ENCODE measurements at places on chromosomes 4 and X.
A peak's percentile ranks its signal among the peaks of the same experiment; 100 is the strongest.

DNA sequence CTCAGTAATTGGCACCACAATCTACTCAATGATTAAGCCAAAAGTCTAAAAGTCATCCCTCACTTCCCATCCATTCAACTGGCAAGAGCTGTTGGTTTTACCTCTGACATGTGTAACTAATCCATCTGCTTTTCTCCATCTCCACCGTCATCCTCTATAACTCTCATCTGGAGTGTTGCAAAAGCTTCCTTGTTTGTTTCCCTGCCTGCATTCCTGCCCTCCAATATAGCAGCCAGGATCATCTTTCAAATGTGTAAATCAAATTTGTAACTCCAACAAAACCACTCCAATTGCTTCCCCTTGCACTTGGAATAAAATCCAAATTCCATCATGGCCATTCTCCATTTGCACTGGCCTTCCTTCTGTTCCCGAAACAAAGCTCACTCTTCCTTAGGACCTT is 4.3 kb upstream of the PLAC8 start:
- DNase-seq: no peak

- no peak for DNase-seq
Observed at GRCh38 chrX:72107320-72107719, 24.4 kb downstream of the RTL5 start.

DNA sequence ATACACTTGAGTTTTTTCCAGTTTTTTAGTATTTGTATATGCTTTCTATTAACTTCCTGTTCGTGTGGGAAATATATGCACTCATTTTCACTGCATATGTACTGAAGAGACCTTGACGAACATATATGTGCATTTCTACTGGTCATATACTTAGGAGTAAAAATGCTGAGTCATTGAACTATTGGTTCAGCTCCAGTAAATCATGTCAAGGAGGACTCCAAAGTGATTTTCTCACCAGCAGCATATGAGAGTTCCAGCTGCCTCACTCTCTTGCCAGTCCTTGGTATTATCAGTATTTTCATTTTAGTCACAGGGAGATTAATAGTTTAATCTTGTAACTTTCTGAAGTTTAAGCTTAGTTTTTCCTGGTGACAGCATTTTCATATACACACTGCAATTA is 2750.2 kb downstream of the ARAP2 start:
- DNase-seq: no peak

DNA sequence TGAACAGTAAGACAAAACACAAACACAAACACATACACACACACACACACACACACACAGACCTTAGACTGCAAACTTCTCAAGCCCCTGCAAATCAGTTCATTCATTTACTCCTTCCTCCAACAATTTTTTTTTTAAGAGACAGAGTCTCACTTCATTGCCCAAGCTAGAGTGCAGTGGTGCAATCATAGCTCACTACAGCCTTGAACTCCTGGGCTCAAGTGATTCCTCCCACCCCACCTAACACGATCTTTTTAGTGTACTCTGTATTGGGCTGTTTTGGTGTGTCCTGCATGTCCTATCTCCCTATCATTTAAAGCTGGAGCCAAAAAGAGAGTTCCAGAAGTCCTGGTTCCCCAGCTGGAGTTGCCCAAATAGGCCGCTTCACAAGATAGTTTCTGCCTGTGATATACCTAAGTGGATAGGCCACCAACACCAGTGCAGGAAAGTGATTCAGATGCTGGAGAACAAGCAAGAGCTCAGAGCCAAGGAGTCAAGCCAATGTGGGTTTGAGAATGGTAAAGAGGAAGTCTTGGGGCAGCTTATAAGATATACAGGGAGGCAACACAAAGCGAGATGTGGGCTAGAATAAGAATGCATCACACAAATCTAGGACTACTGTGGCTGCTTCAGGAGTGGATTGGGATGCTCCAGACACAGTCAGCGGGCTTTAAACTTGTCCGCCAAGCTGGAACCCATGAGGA is 85.4 kb upstream of the RAPGEF2 start:
- DNase-seq: no peak

GRCh38 chrX:48508400-48509244 is at the start of gene PORCN:
TSS of gene PORCN (plus strand) at chrX:48508992. CDS start at chrX:48509821, 829 bp downstream.
- DNase-seq: peak; percentile 69

DNA sequence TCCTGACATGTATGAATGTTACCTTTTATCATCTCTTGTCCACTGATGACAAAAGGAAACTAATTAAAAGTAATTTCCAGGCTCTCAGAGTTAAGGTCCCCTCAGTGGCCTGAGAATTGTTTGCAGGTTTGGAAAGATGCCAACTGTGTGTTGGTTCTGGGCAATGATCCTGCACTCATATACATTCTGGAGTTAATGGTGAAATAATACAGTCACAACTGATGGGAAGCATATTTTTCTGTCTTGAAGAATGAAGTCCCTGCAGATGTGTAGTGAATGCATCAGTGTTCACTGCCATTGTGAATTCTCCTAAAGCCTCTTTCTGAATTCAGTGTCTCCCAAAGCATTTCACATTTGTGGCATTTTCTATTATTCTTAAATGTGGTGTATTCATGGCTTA is 238.1 kb upstream of the PPP1R2C start:
- DNase-seq: no peak

GRCh38 chr4:173182403-173182802 is 13.8 kb downstream of the GALNT7 start:
- DNase-seq: no peak

DNA sequence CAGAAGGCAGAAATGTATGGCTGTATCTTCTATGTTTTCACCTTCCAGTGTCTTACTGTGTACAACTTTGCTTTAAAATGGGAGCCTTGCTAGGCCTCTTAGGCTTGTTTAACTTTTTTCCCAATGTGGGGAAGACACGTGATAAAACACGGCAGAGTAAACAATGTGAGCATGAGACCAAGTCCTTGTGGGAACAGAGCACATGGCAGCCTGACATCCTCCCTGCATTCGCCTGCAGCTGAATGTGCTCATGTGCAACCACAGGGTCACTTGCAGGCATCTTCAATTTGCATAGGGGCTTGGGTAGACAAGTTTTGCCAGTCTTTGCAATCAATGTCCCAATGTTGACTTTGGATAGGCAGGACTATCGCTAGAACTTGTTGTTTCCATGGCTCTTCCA is 91.8 kb downstream of the CCNG2 start:
- DNase-seq: no peak

- DNase-seq: no peak
Observed at GRCh38 chr4:42642101-42642797, 14.7 kb downstream of the ATP8A1 start.

DNA sequence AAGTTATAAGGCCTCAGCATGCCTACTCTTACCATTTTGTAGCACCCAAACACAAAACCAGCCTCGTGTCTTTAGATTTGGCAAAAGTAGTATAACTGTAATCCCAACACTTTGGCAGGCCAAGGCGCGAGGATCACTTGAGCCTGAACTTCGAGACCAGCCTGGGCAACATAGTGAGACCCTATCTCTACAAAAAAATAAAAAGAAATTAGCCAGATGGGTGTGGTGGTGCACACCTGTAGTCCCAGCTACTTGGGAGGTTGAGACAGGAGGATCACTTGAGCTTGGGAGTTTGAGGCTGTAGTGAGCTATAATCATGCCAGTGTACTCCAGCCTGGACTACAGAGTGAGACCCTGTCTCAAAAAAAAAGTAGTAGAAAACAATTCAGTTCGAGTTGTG is 17.6 kb downstream of the SYAP1 start:
- no peak for DNase-seq

GRCh38 chr4:18880871-18881270 is 859.3 kb upstream of the LCORL start:
- no peak for DNase-seq

GRCh38 chrX:9765737-9766097 is at the start of gene GPR143:
TSS of gene GPR143 (minus strand) at chrX:9765847. CDS start at chrX:9765817, 30 bp downstream.
- no peak for DNase-seq

- DNase-seq: no peak
Observed at GRCh38 chr4:151811403-151811802, 50.6 kb upstream of the GATB start.

GRCh38 chr4:179662522-179662921 is 2220.3 kb upstream of the AGA start:
- DNase-seq: no peak

DNA sequence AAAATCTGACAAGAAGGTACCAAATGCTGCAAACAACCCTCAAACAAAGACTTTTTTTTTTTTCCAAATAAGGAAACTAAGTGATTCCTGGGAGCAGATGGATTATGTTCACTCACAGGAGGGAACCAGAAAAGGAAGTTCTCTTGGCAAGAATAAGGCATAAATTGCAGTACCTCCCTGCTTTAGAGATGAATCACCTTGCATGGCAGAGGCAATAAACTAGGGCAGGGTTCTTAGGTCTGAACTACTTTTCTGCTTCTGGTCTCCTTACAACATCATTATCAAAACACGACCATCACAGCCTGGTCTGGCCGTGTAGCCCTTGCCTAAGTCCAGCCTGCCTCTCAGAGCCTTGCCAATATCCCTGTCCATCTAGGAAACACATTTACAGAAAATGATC is 6.3 kb downstream of the TMEM31 start:
- DNase-seq: no peak

DNA sequence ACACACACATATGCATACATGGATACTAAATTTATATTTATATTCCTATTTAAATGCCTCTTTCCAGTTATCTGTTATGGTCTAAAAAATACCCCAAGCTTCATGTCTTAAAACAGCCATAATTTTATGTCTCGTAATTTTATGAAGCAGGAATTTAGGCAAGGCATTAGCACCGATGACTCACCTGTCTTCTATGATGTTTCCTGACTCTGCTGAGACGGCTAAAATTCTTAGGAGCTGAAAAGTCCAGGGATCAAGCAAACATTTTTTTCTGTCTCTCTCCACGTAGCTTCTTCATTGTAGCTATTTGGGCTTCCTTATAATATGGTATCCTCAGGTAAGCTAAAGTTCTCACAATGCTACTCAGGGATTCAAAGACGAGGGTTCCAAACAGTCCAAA is 930.3 kb downstream of the STIM2 start:
- no peak for DNase-seq

DNA sequence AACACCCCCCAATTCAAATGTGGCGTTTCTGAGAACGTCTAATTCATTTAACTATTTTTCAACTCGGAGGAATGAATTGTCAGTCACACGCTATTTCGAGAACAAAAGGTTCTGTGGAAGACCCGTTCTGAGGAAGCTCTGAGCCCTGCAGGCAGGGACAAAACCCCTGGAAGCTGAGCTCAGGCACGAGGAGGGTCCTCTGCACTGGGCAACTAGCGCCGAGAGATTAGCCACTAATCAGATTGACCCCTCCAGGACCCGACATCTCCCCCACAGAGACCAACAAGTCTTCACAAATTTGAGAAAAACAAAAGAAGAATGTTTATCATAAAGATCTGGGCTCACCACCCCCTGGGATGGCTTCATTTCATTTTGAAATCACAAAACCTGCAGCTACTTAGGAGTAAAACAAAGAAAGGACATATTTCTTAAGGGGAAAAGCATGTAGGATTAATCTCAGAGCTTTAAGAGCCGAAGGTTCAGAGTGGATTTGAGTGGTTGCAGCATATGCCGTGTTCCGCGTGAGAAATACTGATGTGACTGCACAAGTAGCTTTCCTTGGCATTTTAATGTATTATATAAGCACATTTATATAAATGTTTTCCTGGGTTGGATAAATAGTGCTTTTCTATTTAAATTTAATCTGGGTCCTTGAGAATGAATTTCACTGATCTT is 41.8 kb downstream of the ADRA2C start:
- DNase-seq: no peak

- DNase-seq: no peak
Observed at GRCh38 chrX:96436105-96436504, 248.5 kb upstream of the DIAPH2 start.

- DNase-seq: no peak
Observed at GRCh38 chr4:141356321-141356962, 135.7 kb downstream of the ZNF330 start.

DNA sequence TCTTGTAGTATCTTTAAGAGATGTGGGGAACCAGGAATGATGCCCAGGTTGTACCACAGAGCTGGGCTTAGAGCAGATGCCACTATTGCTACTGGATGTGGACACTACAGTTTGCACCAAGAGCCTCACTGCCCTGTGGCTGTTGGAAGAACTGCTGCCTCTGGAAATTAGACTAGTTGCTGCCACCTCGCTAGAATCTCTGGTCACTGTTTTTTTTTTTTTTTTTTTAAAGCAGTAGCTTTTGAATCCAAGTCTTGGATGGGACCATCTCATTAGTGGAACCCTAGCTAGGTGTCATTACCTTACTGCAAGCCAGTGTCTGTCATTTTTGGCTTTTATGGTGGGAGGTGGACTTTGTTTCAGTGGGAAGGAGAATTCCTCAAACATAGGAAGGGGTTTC is 105.5 kb downstream of the ARHGAP10 start:
- no peak for DNase-seq

GRCh38 chr4:74536557-74536956 is 91.6 kb downstream of the AREG start:
- no peak for DNase-seq

DNA sequence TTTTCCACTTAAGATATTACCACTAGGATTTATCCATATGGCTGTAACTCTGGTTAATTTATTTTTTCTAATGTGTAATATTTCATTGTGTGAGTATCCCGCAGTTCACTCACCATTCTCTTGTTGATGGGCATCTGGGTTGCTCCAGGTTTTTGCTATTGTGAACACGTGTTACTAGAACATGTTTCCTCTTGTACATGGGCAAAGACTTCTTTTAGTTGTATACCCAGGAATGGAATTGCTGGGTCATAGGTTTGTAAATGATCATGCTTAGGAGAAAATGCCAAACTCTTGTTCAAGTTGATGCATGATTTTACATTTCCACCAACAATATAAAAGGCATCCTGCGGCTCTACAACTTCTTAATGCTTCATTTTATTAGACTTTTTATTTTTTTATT is 26.8 kb downstream of the SYNPO2 start:
- no peak for DNase-seq

GRCh38 chr4:7043284-7044136 is at the start of gene TADA2B:
TSS of gene TADA2B (plus strand) at chr4:7043372. CDS start at chr4:7043580, 208 bp downstream.
- DNase-seq: peak; percentile 28

DNA sequence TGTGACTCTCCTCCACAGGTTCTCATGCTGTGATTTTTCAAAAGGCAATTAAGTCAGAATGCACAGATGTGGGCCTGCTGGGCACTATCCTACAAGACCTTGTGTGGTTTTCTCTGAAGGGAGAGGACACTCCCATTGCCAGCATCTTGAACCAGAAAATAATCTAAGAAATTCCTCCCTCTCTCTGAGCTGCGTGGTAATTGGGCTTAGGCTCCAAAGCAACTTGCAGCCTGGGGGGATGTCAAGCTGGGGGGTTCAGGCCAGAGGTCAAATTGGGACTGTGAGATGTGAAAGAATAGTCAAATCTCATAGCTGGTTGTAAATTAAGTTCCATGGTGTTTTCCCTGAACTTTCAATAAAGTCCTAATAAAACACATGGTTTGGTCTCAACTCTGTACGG is 350.6 kb upstream of the SLC7A11 start:
- DNase-seq: no peak

DNA sequence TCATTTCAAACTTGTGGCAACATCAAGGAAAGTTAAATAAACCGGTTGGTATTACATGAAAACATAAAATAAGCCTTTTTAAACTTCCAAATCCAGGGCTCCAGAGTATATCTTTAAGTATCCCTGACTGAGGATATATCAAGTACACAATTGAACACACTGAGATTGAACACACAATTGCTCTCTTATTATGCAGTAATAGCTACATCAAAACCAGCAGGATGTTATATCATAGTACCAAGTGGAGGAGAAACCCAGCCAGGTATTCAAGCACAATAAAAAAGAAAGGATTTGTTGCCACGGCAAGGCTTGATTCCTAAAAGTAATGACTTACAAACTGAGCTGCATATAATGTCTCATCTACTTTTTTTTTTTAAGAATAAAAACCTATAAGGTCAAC is 605.8 kb downstream of the SPOCK3 start:
- DNase-seq: no peak

GRCh38 chrX:132272826-132273225 is 53.6 kb upstream of the RAP2C start:
- DNase-seq: no peak
